ENCODE measurements at places on chromosomes 16 and 17. TPM values are rescaled to one million over a fixed set of nuclear protein-coding genes. Genes with fewer than 3 reads are reported as not detected.

SLC5A11 gene
- 0.31 TPM for total RNA-seq

AARSD1 gene
- total RNA-seq: 57.0 TPM

ANKRD13B gene
- 27.7 TPM for total RNA-seq

TNS4 gene
- 178 TPM for total RNA-seq

SAMD14 gene
- total RNA-seq: 0.27 TPM

TMEM208 gene
- total RNA-seq: 98.6 TPM

NPIPA3 gene
- 1.5 TPM for total RNA-seq

ADORA2B gene
- 15.3 TPM for total RNA-seq

SERPINF2 gene
- total RNA-seq: 2.2 TPM

ERCC4 gene
- total RNA-seq: 8.7 TPM

TEKT1 gene
- total RNA-seq: not detected

TMEM92 gene
- total RNA-seq: 25.8 TPM

GCGR gene
- total RNA-seq: 0.18 TPM

LRRC46 gene
- 3.0 TPM for total RNA-seq

CTRB1 gene
- total RNA-seq: not detected

CHST4 gene
- total RNA-seq: 0.10 TPM

G6PC1 gene
- not detected for total RNA-seq

SDR42E1 gene
- total RNA-seq: 1.4 TPM

NACA2 gene
- total RNA-seq: not detected

DHRS7B gene
- 21.1 TPM for total RNA-seq

DHRS7C gene
- not detected for total RNA-seq

SMPD3 gene
- total RNA-seq: 0.31 TPM

ARL4D gene
- total RNA-seq: 19.0 TPM

ZNF276 gene
- total RNA-seq: 15.6 TPM

TOB1 gene
- 87.5 TPM for total RNA-seq

SCARF1 gene
- total RNA-seq: 0.32 TPM

LPO gene
- total RNA-seq: not detected

ITGA2B gene
- total RNA-seq: 1.7 TPM

EVI2A gene
- not detected for total RNA-seq

Measured in A549 treated with CORT108297 at 1 μM for 4 hours (cell line).